ENCODE measurements at places on chromosomes 11 and 22. TPM values are rescaled to one million over a fixed set of nuclear protein-coding genes. Genes with fewer than 3 reads are reported as not detected.

The SCGB1A1 gene
- total RNA-seq = not detected

GRCh38 chr22:31730344-31730711 is 19.6 kb downstream of the PRR14L start:
- DNase-seq = no peak

The IRAG1 gene
- not detected for total RNA-seq

DNA sequence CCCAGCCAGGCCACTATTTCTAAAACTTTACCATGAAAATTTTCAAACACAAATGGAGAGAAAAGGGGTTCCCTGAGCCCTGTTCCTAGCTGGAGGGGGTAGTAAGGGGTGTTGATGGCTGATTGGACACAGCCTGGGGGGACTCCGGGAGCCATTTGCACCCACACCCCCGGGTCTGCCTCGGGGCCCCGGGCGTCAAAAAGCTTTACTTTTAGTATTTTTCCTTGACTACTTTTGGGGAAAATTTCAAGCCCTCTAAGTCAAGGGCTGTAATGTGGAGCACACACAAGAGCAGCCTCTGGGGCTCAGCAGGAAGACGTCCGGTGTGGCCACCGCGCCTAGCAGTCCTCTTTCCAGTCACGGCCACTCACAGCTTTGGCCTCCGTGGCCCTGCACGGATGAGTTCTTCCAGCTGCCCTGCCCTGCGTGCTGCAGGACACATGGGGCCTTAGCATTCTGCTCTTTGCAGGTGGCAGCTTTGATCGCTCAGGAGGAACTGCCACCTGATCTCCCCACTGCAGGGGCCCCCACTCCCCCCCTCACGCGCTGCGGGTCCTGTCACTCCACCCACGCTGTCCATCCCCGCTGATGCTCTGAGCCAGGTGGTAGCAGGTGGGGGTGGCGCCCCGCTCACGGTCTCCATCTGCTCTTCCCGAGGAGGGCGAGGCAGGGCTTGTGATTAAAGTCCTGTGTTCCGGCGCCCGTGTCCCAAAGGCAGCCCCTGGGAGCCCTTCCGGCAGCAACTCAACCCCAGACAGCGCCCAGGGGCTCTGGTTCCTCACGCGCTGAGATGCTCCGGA is 14.4 kb downstream of the RNH1 start:
- DNase-seq = no peak

- DNase-seq = no peak
Observed at GRCh38 chr11:19419021-19419750, 178.4 kb upstream of the E2F8 start.

GRCh38 chr11:82049199-82049598 is 684.5 kb downstream of the FAM181B start:
- DNase-seq = no peak

GRCh38 chr22:43412808-43413795 is 1.3 kb downstream of the MPPED1 start:
- no peak for DNase-seq

The NCR3LG1 gene
- total RNA-seq = 0.15 TPM

DNA sequence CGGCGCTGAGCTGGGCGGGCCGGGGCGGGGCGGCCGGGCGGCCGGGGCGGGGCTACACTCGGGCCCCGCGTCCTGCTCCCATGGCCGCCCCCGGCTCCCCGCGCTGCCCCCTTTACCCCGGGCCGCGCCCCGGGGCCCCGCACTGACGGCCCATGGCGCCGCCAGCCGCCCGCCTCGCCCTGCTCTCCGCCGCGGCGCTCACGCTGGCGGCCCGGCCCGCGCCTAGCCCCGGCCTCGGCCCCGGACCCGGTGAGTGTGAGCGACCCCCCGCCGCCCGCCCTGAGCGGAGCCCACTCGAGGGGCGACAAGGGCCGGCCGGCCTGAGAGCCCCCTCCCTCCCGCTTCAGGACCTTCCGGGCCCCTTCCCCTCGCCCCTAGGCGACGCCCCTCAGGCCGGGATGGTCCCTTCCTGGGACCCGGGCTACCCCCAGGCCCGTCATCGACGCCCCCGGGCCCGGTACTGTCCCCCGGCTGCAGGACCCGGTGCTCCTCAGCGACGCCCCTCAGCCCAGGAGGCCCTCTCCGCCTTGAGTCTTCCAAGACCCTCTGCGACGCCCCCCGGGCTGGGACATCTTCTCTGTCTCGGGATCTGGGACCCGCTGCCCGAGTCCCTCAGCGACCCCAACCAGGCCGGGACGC is at the start of gene KREMEN1:
TSS of gene KREMEN1 (plus strand) at position 57 of the 639 bp plus-strand sequence. CDS start at position 153, 96 bp downstream.
- DNase-seq = no peak

The LARGE2 gene
- total RNA-seq = 1.1 TPM
